ENCODE measurements at places on chromosomes 3 and 15.

DNA sequence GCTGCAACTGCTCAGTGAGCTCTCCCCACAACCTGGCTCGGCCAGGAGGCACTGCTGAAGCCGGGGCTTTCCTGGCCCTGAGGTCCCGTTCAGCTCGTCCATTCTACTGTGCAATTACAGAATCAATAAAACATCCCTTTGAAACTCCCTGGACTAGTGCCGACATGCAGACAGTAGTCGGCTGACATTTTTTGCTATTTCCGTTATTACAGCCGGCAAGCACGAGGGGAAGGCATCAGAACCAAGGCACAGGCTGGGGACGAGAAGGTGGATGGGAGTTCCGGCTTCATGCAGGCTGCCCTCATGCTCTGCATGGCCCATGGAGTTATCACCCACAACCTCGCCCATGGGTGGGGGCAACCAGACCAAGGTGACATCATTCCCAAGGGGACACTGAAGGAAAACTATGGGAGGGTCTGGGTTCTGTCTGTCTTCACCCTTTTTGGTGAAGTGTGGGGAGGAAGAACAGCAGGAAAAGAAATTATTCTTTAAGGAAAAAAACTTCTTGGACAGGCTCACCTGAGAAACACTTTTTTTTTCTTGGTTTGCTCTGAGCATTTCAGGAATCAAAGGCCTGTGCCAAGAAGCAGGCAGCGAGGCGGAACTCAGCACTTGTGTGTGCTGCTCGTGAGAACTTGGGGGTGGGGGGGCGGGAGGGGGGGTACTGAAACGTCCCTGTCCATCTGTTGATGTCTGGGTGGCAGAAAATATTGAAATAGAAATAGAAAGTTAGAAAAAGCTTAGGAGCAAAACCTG, 154.5 kb downstream of the FOXP1 start:
- no peak for DNase-seq

GRCh38 chr15:27549746-27550145, 549.4 kb downstream of the OCA2 start:
- no peak for DNase-seq

DNA sequence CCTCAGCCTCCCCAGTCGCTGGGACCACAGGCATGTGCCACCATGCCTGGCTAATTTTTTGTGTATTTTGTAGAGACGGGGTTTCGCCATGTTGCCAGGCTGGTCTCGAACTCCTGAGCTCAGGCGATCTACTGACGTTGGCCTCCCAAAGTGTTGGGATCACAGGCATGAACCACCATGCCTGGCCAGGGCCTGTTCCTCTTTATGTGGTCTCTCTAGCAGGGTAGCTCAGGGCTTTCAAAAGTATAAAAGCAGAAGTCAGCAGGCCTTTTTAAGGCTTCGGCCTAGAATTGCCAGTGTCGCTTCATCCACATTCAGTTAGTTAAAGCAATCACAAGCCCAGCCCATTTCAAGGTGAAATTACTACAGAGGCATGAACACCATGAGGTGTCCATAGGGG, 7.6 kb downstream of the VHL start:
- DNase-seq: no peak

DNA sequence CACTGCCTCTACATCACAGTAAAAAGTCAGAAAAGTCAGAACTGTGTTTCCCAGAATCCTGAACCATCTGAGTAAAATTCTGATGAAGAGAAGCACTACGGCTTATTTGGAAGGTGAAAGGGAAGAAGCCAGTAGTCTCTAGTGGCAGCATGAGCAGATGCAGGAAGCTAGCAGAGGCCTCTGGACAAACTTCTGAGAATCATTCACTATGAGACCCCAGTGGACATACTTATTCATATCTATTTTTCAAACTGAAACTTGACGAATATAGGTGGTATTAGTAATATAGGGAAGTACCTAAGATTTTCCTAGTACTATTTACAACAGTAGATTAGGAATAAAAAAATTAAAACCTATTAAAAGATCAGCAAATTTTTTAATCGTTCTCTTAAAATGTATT, 272.8 kb upstream of the TTC14 start:
- DNase-seq: no peak

DNA sequence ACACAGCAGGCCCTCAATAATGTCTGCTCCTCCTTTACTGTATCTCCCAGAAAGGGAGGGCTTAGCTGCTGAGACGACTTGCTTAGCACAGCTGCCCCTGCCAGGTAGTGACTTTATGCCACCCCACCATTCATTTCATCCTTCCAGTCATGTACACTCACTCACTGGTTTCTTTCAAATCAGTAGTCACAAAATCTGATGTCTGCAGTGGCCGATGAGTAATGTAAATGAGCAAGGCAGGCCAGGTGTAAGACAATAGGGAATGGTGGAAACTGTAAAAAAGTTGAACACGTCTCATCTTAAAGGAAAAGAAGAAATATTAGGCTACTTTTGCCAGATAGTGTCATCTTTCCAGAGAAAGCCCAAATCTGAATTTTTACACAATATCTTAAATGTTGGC, 207.6 kb upstream of the PRICKLE2 start:
- no peak for DNase-seq

DNA sequence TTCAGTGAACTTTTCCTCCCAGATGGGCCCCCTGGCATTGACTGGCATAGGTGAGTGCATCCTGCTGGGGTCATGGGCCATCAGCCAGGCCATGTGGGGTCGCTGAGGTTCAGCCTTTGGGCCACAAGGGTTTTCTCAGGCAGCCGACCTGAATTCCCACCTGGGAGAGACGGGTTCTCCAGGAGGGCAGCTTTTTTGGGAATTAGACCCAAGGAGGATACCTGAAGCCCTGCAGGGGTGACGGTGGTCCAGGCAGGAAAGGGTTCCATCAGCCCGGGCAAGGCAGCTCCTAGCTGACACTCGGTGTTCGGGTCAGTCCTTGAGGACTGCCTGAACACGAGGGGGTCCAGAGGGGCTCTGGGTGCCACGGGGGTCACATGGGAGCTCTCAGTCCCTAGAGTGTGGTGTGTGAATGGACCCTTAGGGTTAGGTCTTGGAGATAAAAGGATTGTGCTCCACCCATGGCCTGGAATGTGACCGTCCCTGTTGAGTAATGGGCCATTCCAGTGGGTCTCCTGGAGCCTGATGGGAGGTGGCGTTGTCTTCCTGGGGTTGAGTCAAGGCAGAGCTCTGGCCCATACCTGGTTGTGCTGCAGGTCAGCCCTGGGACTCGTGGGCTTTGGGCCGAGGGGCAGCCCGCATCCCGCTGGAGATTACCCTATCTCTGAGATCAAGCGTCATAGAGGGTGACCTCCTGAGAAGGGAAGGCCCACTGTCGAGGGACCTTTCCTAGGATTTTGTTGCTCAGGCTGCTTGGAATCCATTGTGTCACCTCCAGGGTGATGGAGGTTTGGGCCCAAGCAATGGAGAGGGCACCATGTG, 192.8 kb downstream of the UBE3A start:
- DNase-seq: no peak

GRCh38 chr15:63156755-63157117, 541 bp downstream of the RPS27L start:
- DNase-seq: no peak

DNA sequence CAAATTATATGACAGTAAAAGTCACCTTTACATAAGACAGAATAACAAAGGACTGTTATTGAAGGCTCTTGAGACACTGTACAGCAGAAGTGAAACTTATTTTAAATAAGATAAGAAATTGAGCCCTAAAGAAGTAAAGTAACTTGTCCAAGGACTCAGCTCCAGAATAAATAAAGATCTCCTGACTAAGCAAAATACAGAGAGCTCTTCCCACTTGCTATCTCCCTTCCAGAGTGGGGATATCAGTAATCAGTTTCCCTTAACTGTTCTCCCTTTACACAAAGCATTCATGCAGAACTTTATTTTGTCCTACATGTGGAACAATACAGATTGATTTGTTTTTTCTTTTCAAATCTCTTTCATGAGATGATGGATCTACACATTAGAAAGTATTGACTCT, 129.5 kb upstream of the BHLHE40 start:
- no peak for DNase-seq

DNA sequence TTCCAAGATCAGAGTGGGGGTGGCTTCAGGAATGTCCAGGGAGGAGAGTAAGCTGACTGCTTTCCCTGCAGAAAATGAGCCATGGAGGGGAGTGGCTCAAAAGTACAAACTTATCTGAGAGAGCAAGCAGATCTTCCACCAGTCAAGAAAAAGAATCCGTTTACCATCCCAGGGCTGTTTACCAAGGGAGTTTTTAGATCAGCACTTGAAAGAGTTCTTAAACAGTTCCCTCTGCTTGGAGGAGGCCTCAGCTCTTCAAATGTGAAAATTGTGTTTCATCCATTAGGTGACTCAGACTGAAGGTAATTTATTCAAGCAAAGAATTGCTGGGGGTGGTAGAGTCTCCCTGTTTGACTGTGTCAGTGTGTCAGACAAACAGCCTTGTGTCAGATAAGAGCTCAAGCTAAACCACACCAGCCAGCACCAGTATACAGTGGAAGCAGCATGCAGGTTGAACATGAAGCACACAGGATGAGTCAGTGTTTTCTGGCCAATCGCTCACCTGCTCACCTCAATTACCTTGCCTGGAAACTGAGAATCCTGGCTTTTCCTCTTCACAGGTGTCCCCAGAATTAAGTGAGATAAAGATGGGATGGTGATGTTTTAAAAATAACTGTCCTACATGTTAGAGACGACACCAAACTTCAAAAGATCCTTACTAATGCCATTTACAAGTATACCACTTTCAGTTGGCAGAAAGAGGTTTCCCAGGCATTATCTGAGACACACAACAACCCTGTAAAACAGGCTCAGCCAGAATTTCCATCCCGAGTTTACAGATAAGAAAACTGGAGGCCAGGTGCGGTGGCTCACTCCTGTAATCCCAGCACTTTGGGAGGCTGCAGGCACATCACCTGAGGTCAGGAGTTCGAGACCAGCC, 21.7 kb downstream of the SH3BP5 start:
- no peak for DNase-seq

GRCh38 chr15:82894971-82895520, 57.5 kb downstream of the HOMER2 start:
- no peak for DNase-seq

- no peak for DNase-seq
Observed at GRCh38 chr15:57298204-57298603, 78.1 kb upstream of the CGNL1 start.

DNA sequence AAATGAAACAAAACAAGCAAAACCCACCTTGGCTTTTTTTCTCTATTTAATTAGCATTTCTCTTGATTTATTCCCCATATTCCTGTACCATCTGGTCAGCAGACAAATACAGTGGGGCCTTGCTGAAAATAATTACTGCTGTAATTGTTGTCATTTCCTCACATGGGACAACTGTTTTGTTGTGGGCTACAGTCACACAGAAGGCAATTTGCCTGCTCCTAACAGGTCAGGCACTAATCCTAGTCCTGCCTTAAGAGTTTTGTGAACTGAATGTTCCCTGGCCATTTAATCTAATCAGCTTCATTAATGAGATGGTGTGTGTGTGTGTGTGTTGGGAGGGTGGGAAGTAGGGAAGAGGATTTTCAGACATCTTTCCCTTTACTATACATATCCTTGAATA, 11.6 kb downstream of the TRPC1 start:
- no peak for DNase-seq

DNA sequence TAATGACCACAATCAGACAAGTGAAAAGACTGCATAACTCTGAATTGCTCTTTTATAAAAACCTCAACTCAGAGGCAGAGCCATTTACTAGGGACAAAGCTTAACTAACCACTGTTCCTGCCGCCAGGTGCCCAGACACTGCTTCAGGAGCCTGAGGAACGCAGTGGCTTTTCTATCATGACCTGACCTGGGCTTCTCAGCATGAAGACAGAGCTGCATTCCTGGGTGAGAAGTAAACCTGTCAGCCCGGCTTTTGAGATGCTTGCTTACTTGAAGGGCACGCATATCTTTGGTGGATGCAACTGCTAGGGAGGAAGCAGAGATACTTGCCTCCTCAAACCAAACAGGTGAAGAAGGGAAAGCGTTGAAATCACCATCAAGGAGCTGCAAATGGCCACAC, 7.9 kb downstream of the LRRC31 start:
- no peak for DNase-seq

DNA sequence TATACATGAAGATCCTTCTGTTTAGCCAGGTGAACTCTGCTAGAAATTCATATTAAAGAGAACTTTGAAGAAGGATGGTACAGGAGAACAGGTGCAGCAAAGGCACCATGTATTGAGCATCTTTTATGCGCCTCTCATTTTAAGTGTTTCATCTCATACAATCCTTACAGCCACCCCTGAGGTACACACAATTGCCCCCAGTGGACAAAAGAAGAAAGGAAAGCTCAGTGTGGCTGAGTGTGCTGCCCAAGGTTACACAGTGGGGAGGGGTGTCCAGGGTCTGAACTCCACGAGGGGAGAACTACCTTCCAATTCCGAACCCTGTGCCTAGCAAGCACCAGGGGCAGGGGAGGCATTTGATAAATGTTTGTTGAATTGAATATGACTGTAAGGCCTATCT, 98.6 kb downstream of the MECOM start:
- DNase-seq: no peak

GRCh38 chr3:71724584-71725270, 475 bp downstream of the EIF4E3 start:
- DNase-seq: no peak

DNA sequence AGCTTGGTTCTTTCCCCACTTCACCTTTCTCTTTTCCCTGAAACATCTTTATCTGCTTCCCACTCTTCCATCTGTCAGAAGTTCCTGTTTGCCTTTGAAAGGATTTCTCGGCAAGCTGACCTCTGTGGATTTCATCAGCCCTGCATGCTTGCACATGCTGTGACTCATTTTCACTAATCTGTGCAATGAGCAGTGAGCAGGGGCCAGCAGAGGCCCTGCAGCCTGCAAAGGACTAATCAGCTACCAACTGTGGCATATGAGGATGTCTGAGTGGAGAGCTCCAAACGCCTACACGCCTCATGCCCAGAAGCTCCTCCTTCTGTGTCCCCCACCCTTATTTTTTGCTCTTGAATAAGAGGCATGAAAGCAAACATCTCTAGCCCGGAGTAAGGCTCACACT, 333.0 kb upstream of the SEMA6D start:
- DNase-seq: no peak

DNA sequence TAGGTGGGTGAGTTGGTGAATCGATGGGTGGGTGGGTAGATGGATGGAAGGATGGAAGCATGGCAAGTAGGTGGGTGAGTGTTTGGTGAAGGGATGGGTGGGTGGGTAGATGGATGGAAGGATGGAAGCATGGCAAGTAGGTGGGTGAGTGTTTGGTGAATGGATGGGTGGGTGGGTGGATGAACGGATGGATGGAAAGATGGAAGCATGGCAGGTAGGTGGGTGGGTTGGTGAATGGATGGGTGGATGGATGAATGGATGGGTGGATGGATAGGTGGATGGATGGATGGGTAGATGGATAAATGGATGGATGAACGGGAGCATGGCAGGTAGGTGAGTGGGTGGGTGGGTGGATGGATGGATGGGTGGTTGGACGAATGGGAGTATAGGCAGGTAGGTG, 65.1 kb downstream of the SLC6A1 start:
- DNase-seq: no peak
